DMS 273 treated with DMSO at 0.1 percent for 48 hours (cell line): ENCODE measurements at places on chromosomes 2 and 18.

DNA sequence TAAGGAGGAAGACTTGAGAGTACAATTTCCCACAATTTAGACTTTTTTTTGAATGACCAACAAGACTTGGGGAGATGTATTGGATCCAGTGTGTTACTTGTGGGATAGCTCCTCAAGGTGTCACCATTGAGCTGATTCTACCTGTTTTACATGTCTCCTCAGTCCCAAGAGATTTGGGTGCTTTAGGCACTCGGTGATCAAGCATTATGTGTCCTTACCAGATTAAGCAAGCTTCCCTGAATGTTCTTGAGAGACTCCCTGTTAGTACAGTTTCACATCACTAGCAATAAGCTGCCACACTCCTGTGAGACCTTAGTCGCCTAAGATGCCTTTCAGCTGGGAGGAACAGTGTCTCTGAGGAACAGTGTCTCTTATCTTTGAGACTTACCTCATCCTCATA, 384.3 kb upstream of the SYT4 start:
- DNase-seq = no peak

- DNase-seq = peak; percentile 61
Measured at GRCh38 chr2:171432969-171433762, 624 bp downstream of the METTL8 start.

GRCh38 chr2:117587310-117587709, 227.2 kb upstream of the DDX18 start:
- DNase-seq = no peak

GRCh38 chr2:80252294-80252986, 52.1 kb downstream of the LRRTM1 start:
- no peak for DNase-seq

- DNase-seq = no peak
Measured at GRCh38 chr2:223251656-223252229, 199.8 kb downstream of the KCNE4 start.
